ENCODE measurements at places on chromosomes 7 and 10. TPM values are rescaled to one million over a fixed set of nuclear protein-coding genes. Genes with fewer than 3 reads are reported as not detected.

Gene FGL2
- polyA plus RNA-seq: 1.0 TPM

Gene PNLIPRP3
- polyA plus RNA-seq: not detected

Gene RADIL
- polyA plus RNA-seq: not detected

Gene ZNF425
- polyA plus RNA-seq: 1.8 TPM

Gene FAM24B
- polyA plus RNA-seq: 5.5 TPM

Gene MOGAT3
- not detected for polyA plus RNA-seq

Gene PCDH15
- not detected for polyA plus RNA-seq

Gene CPEB3
- polyA plus RNA-seq: 0.23 TPM

Gene NOBOX
- not detected for polyA plus RNA-seq

Gene FGF8
- polyA plus RNA-seq: 0.43 TPM

Gene AGAP4
- 3.2 TPM for polyA plus RNA-seq

GRCh38 chr7:388023-388960 is 98.3 kb downstream of the FOXL3 start:
- H3K4me3 ChIP-seq: no peak overlapping the region
- H3K36me3 ChIP-seq: no peaks in the 10 kb centered on the region
- DNase-seq: no peak

DNA sequence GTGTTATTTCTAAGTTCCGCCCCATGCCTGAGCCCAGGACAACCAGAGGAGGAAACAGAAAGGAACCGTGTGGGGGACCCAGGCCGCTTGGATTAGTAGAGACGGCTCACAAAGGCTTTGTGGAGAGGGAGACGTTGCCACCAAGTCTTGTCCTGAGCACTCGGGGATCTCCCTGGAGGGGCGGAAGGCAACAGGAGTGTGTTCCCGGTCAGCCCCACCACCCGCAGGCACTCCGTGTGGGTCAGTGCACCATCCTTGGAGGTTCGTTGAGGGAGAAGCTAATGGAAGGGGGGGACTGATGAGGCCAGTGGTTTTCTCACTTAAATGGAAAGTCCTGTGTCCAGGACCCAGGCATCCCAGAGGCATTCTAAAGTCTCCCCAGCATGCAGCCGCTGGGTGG is 26.7 kb upstream of the EN2 start:
- H3K4me3 ChIP-seq: no peak overlapping the region
- no peaks in the 10 kb centered on the region for H3K27me3 ChIP-seq
- DNase-seq: no peak
- H3K36me3 ChIP-seq: no peaks in the 10 kb centered on the region
- H3K4me1 ChIP-seq: no peaks in the 10 kb centered on the region
- H3K27ac ChIP-seq: no peak overlapping the region

DNA sequence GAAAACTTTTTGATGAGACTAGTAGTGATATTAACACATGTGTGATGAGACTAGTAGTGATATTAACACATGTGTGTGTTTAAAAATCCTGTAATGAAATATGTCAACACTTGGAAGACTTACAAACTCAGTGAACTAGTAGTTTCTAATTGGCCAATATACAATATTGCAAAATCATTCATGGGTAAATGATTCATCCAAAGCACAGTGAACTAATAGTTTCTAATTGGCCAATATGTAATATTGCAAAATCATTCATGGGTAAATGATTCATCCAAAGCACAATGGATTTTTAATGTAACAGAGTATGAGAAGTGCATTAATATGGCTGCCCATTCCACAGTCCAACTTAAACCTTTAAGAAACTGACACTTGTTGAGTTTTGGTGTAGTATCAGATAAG is 77.8 kb downstream of the ATAD1 start:
- H3K27me3 ChIP-seq: no peaks in the 10 kb centered on the region
- no peaks in the 10 kb centered on the region for H3K36me3 ChIP-seq
- DNase-seq: no peak
- H3K27ac ChIP-seq: no peak overlapping the region
- no peak overlapping the region for H3K4me3 ChIP-seq
- no peaks in the 10 kb centered on the region for H3K4me1 ChIP-seq

GRCh38 chr7:87448388-87448787 is 27.1 kb downstream of the ABCB4 start:
- no peak overlapping the region for H3K4me3 ChIP-seq
- no peak overlapping the region for H3K27ac ChIP-seq
- H3K4me1 ChIP-seq: peaks cover 4% of the 10 kb centered on the region
- H3K36me3 ChIP-seq: no peaks in the 10 kb centered on the region
- no peak for DNase-seq

DNA sequence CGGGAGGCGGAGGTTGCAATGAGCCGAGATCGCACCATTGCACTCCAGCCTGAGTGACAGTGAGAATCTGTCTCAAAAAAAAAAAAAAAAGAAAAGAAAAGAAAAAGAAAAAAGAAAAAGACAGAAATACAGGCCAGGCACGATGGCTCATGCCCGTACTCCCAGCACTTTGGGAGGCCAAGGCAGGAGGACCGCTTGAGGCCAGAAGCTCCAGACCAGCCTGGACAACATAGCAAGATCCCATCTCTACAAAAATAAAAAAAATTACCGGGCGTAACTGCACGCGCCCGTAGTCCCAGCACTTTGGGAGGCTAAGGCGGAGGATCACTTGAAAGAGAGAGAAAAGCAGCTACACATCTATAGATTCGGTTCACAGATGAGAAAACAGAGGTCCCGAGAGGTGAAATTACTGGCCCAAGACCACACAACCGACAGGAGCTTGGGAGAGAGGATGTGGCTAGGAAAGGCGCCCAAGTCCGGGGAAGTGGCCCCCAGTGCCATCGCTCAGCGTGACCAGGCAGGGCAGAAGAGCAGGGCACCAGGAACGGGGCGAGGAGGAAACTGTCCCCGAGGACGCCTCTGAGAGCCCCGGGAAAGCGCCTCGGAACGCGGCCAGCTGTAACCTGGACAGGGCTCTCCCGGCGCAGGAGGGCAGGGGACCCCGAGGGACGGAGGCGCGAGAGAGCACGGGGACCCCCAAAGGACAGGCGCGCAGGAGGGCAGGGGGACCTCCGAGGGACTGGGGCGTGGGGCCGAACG is 612 bp downstream of the SNX8 start:
- H3K4me1 ChIP-seq: peaks cover 17% of the 10 kb centered on the region
- H3K27ac ChIP-seq: peak overlapping the region; percentile 92
- H3K36me3 ChIP-seq: peaks cover 5% of the 10 kb centered on the region
- DNase-seq: no peak

- no peaks in the 10 kb centered on the region for H3K36me3 ChIP-seq
- no peak overlapping the region for H3K27ac ChIP-seq
- no peak for DNase-seq
- H3K27me3 ChIP-seq: no peaks in the 10 kb centered on the region
Observed at GRCh38 chr7:47492716-47493325, 89.1 kb downstream of the TNS3 start.

DNA sequence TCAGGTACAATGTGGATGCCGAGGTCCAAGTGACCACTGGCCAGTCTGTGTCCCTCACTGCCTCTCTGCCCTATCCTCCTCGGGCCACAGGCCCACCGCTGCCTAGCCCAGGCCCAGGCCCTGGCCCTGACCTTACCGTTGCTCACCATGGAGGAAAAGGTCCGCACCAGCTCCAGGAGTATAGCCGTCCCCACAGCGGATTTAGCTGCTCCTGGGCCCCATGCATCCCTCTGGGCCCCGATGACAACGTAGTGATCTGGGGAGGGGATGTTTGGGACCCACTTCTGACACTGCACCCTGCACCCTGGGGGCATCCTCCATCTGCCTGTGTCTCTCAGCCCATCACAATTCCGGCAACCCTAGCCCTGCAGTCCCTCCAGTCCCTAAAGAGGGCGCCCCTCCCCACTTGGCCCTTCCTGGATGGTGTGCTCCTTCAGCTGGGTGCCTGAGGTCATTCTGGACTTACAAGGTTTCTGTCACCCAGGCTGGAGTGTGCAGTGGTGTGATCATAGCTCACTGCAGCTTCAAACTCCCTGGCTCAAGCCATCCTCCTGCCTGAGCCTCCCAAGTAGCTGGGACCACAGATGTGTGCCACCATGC is 12.1 kb downstream of the TFR2 start:
- DNase-seq: no peak
- H3K27ac ChIP-seq: no peak overlapping the region
- no peaks in the 10 kb centered on the region for H3K36me3 ChIP-seq
- H3K4me1 ChIP-seq: peaks cover 14% of the 10 kb centered on the region
- H3K27me3 ChIP-seq: no peaks in the 10 kb centered on the region

- no peaks in the 10 kb centered on the region for H3K4me1 ChIP-seq
- no peak for DNase-seq
- H3K4me3 ChIP-seq: no peak overlapping the region
- H3K27me3 ChIP-seq: no peaks in the 10 kb centered on the region
- peaks cover 7% of the 10 kb centered on the region for H3K36me3 ChIP-seq
- H3K27ac ChIP-seq: no peak overlapping the region
Observed at GRCh38 chr7:158779061-158780000, 50.0 kb downstream of the ESYT2 start.

GRCh38 chr7:66140924-66141323 is 26.3 kb downstream of the CRCP start:
- no peaks in the 10 kb centered on the region for H3K4me1 ChIP-seq
- DNase-seq: no peak
- H3K27ac ChIP-seq: no peak overlapping the region
- no peaks in the 10 kb centered on the region for H3K27me3 ChIP-seq

- no peaks in the 10 kb centered on the region for H3K36me3 ChIP-seq
- H3K4me3 ChIP-seq: no peak overlapping the region
- no peak for DNase-seq
- H3K27ac ChIP-seq: no peak overlapping the region
Observed at GRCh38 chr7:25720427-25720826, 431.6 kb upstream of the NFE2L3 start.

- no peaks in the 10 kb centered on the region for H3K36me3 ChIP-seq
- no peaks in the 10 kb centered on the region for H3K27me3 ChIP-seq
- H3K4me1 ChIP-seq: no peaks in the 10 kb centered on the region
- H3K4me3 ChIP-seq: no peak overlapping the region
- peak; percentile 9 for DNase-seq
Observed at GRCh38 chr7:13850185-13850752, 139.2 kb downstream of the ETV1 start.

GRCh38 chr10:102769375-102770107 is 25.8 kb downstream of the WBP1L start:
- peaks cover 22% of the 10 kb centered on the region for H3K4me1 ChIP-seq
- no peak for DNase-seq
- H3K27ac ChIP-seq: no peak overlapping the region
- H3K36me3 ChIP-seq: no peaks in the 10 kb centered on the region

GRCh38 chr10:95485056-95485844 is 75.9 kb downstream of the SORBS1 start:
- H3K27me3 ChIP-seq: no peaks in the 10 kb centered on the region
- no peak overlapping the region for H3K4me3 ChIP-seq
- H3K4me1 ChIP-seq: no peaks in the 10 kb centered on the region
- no peaks in the 10 kb centered on the region for H3K36me3 ChIP-seq
- no peak for DNase-seq

GRCh38 chr10:18689498-18689897 is 30.3 kb downstream of the ARL5B start:
- no peaks in the 10 kb centered on the region for H3K27me3 ChIP-seq
- H3K4me3 ChIP-seq: no peak overlapping the region
- no peaks in the 10 kb centered on the region for H3K4me1 ChIP-seq

- H3K27me3 ChIP-seq: no peaks in the 10 kb centered on the region
- DNase-seq: peak; percentile 36
- peaks cover 4% of the 10 kb centered on the region for H3K36me3 ChIP-seq
Observed at GRCh38 chr7:128458956-128459355, 3.3 kb downstream of the HILPDA start.

DNA sequence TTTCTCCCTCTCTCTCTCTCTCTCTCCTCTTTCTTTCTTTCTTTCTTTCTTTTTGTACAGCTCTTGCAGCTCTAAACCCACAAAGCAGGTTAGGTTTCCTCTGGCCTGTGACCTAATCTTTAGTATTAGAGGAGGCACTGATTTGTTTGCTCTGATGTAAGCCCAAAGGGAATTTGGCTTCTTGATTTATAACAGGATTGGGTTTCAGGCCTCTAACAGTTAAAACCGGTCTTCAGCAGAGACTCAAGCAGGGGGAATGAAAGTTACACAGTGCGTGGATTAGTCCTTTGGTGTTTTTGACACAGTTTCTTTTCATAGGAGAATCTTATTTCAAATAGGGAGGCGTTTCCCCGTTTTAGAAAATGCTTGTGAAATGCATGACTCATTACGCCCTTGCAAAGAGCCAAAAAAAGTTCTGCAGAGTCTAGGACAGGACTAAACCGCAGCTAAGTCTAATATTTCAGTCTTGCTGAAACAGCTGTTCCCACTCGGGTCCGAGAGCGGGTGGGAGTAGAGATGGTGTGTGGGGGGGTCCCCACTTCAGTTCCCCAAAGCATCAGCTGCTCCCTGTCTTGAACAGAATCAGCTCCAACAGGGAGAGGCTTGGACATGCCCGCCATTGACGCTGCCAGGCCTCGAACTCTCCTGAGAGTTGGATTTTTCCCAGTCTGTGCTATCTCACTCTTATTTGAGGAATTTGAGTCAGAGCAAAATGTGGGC is 296.5 kb upstream of the PITRM1 start:
- no peaks in the 10 kb centered on the region for H3K27me3 ChIP-seq
- H3K36me3 ChIP-seq: no peaks in the 10 kb centered on the region
- H3K4me1 ChIP-seq: peaks cover 10% of the 10 kb centered on the region
- H3K4me3 ChIP-seq: no peak overlapping the region

- no peak overlapping the region for H3K4me3 ChIP-seq
- no peak overlapping the region for H3K27ac ChIP-seq
- no peaks in the 10 kb centered on the region for H3K27me3 ChIP-seq
- H3K4me1 ChIP-seq: no peaks in the 10 kb centered on the region
- no peak for DNase-seq
Observed at GRCh38 chr10:1287971-1288401, 231.8 kb downstream of the WDR37 start.

DNA sequence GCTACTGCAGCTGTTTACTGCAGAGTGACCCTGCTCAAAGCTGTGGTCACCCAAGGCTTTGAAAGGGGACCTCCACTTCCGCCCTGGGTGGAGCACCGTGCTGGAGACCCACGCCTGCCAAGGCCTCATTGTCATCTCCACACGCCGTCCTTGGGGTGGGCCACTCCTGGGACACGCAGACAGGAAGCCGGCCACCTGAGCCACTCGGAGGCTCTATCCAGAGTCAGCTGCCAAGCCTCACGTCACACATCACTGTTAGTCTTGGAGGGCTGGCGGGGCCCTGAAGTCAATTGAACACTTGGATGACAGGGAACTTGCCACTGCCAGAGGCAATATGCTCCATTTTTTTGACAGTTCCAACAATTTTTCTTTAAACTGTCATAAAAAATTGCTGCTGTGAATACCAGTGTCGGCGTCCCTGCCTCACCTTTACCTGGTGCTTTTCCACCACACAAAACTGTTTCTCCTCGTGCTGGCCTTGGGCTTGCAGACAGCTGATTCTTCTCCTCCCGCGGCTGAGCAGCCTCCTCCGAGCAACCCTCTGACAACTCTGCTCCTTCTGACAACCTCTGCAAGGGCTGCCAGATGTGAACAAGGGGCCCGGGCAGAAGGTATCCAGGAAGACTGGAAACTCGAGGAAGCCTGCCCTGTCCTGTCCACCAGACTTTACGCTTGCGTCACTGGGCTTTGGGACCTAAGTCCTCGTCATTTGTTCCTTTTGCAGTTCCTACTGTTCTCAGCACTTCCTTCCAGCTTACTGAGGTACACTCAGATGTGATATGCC is 81.9 kb downstream of the EGFR start:
- H3K27ac ChIP-seq: no peak overlapping the region
- H3K27me3 ChIP-seq: 0 out of 2 replicates have a peak, but pooled peaks cover 1% of the 10 kb centered on the region
- no peaks in the 10 kb centered on the region for H3K4me1 ChIP-seq
- no peak for DNase-seq

GRCh38 chr10:80924063-80924952 is 386.6 kb downstream of the SH2D4B start:
- no peaks in the 10 kb centered on the region for H3K4me1 ChIP-seq
- H3K27ac ChIP-seq: no peak overlapping the region
- H3K27me3 ChIP-seq: no peaks in the 10 kb centered on the region
- H3K4me3 ChIP-seq: no peak overlapping the region
- H3K36me3 ChIP-seq: no peaks in the 10 kb centered on the region

GRCh38 chr7:148371280-148371937 is 219.2 kb upstream of the C7orf33 start:
- no peaks in the 10 kb centered on the region for H3K4me1 ChIP-seq
- no peaks in the 10 kb centered on the region for H3K27me3 ChIP-seq
- H3K27ac ChIP-seq: no peak overlapping the region
- no peak for DNase-seq
- no peaks in the 10 kb centered on the region for H3K36me3 ChIP-seq

Measured in GM12878 (cell line).